ENCODE measurements at places on chromosomes 12 and 14. TPM values are rescaled to one million over a fixed set of nuclear protein-coding genes. Genes with fewer than 3 reads are reported as not detected.

DNA sequence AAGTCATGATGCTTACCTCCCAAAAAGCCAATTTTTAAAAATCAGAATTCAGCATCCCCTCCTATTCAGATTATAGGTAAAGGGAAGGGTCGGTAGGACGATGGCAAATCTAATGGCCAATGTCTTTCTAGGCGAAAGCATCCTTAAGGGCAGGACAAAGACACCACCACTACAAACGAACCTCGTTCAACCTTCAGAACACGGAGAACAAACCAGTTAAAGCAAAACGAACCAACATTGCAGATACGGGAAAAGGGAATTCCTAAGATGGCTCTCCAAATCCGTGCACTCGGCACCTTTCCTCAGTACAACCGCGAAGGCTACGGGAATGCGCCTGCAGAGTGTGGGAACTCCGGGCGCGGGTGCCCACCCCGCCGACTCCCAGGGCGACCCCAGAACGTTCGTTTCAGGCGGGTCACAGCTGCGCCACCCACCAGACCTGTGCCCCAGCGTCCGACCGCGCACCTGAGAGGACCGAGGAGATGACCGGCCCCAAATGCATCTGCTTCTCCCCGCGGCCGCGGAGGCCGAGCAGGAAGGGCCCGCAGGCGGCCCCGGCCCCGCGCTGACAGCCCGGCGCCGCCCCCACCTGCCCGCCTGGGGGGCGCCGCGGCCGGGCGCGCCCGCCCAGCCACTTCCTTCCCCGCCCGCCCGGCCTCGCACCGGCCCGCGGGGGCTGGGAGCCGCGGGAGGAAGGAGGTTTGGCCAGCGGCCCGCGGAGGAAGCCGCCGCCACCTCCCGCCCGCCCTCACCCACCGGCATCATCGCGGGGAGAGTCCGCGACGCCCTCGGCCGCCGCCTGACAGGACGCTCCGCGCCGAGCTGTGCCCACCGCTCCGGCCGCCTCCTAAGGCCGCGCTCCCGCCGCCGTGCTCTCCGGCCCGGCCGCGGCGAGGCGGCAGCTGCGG is 578 bp downstream of the PPP1R13B start:
- DNase-seq, result no peak

DNA sequence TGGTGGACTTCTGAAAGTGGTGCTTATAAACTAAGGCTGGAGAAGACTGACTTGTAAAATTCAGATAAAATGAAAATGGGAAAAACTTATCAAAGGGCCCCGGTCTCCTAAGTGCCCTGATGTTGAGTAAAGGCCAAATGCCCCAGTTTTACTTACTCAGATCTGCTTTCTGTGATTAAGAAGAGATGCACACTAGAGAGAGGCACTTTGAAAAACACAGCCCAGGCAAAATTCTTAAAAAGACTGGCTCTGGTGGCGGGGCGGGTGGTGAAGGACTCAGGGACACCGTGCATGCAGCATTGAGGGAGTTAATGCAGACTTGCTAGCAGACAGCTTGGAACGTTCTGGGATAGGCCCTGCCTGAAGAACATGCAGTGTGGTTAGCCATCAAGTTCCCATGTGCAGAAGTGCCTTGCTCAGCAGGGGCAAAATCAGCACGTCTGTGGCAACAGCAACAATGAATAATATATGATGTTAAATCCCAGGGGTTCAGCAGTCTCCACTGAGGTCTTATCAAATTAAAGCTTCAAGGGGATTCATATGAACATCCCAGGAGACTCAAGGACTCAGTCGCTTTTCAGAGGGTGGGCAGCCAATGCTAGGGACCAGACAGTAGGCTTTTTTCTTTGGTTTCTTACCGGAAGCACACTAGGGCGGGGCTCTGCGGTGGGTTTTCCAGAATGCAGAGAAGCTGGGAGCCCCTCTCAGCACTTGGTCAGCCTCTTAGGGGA is 105.0 kb downstream of the DAD1 start:
- DNase-seq, result no peak

DNA sequence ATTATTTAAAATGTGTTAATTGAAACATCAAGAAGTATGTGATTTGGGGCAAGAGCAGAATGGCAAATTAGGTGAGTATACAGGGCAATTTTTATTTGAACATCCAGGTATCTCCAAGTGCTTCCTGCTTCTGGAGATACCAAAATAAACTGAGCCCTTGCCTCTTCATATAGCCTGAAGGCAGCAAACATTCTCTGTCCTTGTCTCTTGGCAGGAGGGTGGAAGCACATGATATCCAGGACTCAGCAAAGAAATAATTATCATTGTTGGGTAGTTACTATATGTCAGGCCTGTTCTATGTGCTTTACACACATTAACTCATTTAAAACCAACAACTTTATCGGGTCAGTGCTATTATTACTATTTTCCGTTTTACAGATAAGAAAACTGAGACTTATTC is 12.5 kb downstream of the LIN7A start:
- no peak for DNase-seq

GRCh38 chr12:24398605-24399004 is 449.1 kb upstream of the SOX5 start:
- DNase-seq, result no peak

DNA sequence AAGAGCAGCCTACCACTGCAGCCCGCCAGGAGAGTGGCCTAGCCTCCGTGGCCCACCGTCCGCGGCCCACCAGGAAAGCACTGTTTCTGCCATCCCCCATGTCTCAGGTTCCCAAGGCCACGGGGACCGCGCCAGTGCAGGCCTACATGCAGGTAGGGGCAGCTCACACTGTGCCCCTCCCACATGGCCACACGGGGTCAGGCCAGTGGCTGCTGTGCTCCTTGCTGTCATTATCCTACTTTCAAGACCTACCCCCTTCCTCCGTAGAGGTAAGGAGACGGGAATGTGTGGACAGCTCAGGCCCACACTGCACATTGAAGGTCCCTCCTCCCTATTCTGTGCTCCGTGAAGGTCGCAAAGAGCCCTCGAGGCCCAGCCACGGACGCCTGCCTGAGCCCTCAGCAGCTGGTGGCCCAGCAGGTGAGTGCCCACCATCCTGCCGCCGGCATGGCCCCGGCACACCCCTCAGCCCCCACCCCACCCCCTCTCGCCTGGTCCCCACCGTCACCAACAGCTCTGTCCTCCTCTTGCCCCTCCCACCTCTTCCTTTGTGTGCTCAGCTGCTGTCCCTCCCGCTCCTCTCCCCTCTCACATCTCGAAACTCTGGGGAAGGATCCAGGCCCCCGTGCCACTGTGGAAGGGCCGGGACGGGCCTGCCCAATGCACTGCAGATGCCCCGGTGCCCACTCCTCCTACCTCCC is 10.0 kb downstream of the DDX51 start:
- no peak for DNase-seq

DNA sequence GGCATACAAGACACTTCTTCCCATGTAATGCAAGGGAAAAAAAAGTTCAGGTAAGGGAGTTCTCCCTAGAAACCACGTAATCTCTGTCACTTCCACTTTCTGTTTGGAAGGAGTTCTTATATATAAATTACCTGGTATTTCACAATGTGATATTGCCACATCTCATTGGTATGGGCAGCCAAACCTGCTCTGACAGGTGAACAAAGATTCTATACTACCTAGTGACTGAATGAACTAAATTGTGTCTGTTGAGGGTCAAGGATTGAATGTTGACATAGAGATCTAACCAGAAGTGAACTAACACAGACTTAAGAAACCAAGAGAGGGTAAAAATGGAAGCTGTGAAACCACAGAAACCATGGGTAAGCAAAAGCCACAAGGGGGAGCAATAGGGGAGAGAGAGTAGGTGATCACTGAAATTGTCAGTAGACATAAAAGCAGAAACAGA is 161.3 kb downstream of the RPL10L start:
- DNase-seq, result no peak

- DNase-seq, result no peak
Observed at GRCh38 chr12:29322157-29322556, 58.8 kb downstream of the ERGIC2 start.

- no peak for DNase-seq
Observed at GRCh38 chr12:44002607-44003006, 166.7 kb downstream of the TMEM117 start.

GRCh38 chr12:66898700-66899469 is 220.0 kb upstream of the GRIP1 start:
- no peak for DNase-seq

DNA sequence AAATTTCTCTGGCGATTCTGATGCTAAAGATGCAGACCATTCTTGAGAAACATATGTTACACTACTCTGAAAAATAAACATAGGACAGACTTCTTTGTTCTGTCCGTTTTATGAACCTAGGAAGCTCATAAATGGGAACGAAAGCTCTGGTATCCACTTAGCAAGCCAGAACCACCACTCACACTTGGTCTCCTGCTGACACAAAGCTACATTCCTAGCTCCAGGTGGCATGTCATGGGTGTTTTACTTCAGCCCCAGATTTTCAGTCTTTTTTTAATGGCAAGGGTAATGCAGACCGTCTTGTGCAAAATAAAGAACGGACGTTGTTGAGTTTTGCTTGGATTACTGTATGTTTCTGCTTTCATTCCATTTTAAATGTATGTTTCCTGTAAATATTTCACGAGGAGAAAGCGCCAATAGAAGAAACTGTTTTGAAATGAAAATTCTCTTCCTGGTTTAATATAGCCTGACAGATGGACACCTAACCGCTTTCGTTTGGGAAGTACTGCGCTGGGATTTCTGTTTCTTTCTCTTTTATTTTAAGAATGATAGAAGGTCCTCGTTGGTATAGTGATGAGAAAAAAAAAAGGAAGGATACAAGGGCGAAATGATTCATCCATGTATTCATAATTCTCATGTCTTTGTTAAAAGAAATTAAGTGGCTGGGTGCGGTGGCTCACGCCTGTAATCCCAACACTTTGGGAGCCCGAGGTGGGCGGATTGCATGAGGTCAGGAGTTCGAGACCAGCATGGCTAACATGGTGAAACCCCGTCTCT is 871 bp upstream of the COQ5 start:
- DNase-seq, result no peak

Gene ARHGEF25
- total RNA-seq, result 2.0 TPM

Gene IL26
- not detected for total RNA-seq

Gene MUCL1
- total RNA-seq, result not detected

Gene HNF1A
- total RNA-seq, result not detected

Gene DLGAP5
- total RNA-seq, result 8.9 TPM

Gene CIROP
- total RNA-seq, result not detected

Gene NANOG
- total RNA-seq, result not detected

Gene NGB
- not detected for total RNA-seq
